ENCODE measurements at places on chromosomes 5 and 9.

GRCh38 chr9:138099803-138100598, 222.4 kb downstream of the CACNA1B start:
- no peak for DNase-seq

DNA sequence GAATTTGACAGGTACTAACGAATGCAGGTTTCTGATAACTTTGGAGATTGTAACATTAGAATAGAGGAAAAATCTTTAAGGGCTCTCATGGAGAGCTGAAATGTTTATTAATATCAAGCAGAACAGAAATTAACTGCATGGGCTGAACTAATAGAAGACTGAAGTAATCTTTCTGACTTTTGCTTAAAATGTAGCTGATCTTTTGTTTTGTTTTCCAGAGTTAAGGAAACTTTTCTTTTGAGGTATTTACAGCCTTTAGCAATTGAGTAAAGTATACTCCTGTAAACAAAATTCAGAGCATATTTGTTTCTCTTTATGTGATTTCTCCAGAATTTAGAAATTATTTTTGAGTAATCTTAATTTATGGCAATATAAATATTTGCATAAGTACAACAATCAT, 43.9 kb downstream of the SHC3 start:
- no peak for DNase-seq

GRCh38 chr5:125455041-125455440, 708.6 kb upstream of the ZNF608 start:
- no peak for DNase-seq

- DNase-seq = no peak
Measured at GRCh38 chr5:154418344-154418820, 27.4 kb upstream of the SAP30L start.

DNA sequence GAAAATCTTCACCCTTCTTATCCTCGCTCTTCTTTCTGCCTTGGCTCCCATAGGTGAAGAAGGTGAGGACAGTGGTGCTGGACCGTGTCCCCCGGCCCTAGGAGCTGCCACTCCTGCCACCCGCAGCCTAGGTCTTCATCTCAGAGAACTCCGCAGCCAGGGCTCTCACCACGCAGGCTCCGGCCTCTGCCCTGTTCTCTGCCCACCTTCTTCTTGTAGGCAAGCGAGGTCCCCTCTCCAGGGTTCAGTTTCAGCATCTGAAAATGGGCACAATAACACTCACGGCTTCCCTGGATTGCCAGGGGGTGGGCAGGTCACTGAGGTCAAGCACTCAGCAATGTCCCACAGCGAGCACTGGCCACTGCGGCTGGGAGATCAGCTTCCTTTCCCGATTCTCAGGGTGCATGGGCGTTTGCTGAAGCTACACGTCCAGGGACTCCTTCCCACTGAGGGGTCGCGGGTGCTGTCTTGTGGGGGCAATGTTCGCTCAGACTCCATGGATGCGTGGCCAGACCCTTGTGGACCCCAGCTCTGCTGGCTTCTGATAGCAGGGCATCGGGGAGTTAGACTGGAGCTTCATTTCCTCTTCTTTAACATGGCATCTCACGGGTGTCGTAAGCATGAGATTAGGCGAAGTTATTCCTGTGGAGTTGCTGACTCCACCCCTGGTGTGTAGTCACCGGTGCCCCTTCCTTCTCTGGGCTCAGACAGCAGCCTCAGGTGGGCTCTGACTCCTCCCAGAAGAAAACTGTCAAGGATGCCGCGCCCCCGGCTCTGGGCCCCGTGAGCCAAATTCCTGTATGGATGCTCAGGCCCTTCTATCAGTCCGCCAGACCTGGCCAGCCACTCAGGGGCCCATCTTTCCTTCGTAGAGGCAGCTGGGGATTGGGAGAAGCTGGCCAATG, 145.1 kb upstream of the IRX2 start:
- no peak for DNase-seq

DNA sequence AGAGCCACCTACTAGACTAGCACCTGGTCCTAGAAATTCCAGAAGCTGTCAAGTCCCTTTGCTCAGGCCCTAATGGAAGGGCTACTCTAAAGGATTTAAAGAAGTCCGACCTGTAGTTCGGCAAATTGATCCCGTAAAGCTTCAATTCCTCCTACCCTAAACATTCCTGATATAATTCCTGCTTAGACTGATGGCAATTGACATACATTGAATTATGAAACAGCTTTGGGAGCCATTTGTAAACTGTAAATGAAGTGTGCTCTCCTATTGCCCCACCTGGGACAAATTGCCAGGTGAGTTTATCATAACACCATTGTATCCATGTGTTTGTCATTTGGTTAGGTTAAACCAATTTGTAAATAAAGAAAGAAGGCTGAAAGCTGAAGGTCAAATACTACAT, 104.4 kb downstream of the EGFLAM start:
- DNase-seq = no peak

DNA sequence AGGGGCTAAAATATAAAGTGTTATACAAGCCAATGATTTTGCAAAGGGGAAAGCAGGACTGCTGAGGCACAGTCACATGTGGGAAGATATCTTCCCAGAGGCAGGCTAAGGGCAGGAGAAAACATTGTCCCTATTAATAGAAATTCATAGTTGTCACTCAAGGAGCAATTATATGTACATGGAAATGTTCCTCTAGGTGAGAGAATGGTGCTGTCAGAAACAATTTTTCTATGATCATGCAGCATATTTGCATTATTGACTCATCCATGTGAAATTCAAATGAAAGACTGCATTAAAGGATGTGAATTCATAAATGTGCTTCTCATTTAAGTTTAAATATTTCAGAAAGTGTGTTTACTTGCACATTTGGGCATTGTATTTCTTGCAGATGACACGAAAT, 775.9 kb upstream of the CDH9 start:
- no peak for DNase-seq

- DNase-seq = no peak
Measured at GRCh38 chr5:120806202-120806601, 342.1 kb downstream of the PRR16 start.

DNA sequence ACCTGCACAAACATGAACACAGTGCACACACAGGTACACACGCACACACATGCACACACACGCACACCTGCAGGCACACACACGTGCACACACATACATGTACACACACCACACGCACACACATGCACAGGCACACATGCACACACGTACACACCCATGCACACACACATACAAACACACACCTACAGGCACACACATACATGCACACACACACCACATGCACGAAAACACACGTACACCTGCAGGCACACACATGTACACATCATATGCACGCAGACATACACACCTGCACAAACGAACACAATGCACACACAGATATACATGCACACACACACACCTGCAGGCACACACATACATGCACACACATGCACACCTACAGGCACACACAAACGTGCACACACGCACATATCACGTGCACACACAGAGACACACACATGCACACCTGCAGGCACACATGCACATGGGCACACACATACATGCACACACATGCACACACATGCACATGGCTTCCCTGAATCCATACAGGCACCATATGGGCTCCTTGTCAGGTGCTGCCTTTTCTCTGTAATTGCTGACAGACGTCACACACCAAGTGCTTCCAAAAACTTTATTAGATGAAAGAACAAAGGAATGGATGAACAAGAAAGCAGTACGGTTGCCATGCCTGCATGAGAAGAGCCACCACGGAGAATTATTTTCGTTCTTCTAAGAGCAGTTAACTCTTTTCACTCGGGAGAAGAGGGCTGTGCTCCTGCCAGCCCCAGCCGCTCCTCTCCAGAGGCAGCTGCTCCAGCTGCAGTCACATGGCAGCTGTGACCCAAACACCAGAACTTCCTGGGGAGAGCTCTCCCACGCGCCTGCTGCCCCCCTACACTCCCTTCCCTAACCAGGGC, 57.2 kb downstream of the EXD3 start:
- no peak for DNase-seq

GRCh38 chr5:160792281-160792680, 59.7 kb downstream of the ATP10B start:
- no peak for DNase-seq

DNA sequence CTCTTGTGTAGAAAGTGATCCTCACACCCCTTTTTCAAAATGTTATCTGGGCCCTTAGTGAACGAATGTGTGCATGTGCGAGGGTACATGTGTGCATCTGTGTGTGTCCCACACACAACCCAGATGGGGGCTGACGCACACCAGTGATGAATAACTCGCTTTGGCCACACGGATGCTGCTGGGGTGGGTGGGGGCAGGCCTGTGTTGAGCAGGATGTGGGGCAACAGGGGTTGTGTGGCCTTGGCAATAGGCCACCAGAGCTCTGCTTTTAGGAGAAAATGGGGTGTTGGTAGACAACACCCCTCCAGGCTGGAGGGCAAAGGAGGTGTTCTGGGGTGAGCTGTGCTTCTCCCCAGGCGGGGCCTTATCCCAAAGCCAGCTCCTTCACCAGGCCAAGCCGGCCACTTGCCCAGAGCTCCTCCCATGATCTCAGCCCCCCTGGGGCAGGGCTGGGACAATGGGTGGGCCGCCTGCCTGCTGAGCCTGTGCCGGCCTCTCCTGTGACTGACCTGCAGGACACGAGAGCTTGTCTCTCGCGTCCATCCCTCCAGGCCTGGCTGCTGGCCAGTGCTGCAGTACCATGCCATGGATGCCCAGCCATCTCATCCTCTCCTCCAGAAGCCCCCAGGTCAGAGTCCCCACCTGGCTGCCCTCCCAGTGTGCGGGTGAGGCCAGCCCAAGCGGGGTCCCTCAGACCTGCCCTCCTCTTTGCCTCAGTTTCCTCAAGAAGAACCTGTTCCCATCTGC, 1.7 kb downstream of the DBN1 start:
- no peak for DNase-seq

- DNase-seq = no peak
Measured at GRCh38 chr5:39447059-39447458, 22.3 kb upstream of the DAB2 start.

DNA sequence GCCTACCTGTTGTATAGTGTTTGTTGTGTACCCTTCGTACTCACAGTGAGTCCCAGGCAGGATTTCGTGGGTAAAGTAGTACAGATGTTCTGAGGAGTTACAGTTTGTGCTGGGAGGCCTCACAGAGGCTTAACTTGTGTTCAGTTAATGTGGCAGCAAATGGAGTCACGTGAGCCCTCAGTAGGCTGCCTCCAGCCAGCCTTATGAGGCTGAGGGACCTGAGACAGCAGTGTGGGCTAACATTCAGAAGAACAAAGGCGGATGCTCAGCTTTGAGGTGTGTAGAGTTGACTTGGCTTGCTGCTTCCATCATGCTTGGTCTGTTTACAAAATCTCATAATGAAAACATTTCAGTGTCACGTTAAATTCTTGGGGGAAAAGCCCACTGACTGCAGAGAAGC, 118.1 kb downstream of the TRIO start:
- no peak for DNase-seq

DNA sequence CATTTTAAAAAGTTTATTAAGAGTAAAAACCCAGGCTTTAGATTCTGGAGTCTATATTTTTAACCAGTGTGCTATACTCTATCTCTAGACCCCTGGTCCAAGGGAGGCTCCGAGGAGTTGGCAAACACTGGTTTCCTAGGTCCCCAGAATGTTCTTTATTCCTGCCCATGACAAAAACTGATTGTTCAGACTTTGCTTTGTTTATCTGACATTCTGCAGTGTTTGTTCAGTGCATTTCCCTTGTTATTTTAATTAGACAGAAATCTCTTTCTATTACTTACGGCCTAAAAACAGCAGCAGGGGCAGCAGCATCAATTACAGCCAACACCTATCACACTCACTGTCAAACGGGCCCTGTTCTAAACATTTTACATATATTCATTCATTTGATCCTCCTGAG, 2011.6 kb upstream of the WWC1 start:
- no peak for DNase-seq

DNA sequence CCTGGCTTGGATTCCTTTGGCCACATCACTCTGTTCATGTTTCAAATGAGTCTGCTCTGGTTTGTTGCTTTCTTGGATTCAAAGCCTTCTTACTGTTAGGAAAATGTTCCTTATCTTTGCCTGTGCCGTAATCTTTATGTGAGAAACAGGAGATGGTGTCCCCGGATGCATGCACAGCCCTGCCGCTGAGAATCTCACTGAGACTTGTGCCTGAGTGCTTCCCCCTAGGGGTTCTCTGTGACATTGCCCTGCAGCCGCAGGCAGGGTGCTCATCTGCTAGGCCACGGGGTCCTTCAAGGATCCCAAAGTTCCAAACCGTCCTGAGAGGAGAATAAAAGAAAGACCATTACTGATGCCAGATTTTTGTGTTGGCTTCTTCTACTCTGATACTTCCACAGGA, 81.4 kb upstream of the ANKRD55 start:
- no peak for DNase-seq

DNA sequence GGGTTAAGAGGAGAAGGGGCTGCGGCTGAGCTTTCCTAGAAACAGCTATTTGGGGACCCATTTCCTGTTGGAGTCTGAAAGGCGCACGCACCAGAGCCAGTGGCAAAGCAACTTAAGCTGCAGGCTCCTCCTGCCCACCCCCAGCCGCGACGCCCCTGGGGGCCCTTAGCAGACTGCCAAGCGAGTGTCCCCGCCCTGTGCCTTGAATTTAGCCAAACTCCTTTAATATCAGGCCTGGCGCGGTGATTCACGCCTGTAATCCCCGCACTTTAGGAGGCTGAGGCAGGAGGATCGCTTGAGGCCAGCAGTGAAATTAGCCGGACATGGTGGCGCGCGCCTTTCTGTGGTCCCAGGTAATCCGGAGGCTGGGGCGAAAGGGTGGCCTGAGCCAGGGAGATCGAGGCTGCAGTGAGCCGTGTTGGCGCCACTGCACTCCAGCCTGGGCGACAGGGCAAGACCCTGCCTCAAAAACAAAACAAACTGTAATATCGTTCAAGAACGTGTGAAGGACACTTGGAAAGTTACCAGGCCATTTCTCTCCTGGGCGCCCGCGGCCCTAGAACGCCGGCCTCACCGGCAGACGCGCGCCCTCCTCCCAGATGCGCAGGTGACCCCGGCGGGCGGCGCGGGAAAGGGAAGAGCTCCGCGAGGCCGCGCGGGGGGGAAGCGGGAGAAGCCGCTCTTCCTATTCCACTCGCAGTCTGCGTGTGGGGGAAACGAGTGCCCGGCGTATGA, 1.0 kb upstream of the F2R start:
- DNase-seq = no peak

GRCh38 chr9:129028192-129028966, at the start of gene SH3GLB2:
Gene SH3GLB2 (minus strand): TSS chr9:129028331. CDS start chr9:129028154, 177 bp downstream.
- DNase-seq = peak; percentile 98

DNA sequence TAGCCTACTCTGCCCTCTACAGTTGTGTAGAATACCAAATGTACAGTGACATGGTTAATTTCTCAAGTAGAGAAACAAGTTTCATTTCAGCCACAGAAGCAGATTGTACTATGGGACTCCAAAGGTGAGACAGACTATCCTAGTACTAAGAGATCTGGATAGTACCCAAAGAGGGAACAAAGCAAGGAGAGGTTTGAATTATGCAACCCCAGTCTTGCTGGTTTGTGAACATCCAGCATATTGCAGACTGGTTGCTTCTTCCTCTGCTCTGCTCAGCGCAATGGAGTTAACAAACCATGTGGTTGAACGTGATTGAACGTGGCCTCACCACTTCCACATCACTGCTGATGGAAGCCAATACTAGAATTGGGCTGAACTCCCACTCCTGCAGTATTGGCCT, 43.3 kb upstream of the ALDOB start:
- no peak for DNase-seq

GRCh38 chr5:172860520-172861443, 26.7 kb downstream of the ERGIC1 start:
- peak; percentile 78 for DNase-seq

- no peak for DNase-seq
Measured at GRCh38 chr9:125407432-125407973, 145.9 kb downstream of the GAPVD1 start.
